ENCODE measurements at places on chromosomes 12 and 14. TPM values are rescaled to one million over a fixed set of nuclear protein-coding genes. Genes with fewer than 3 reads are reported as not detected.

ANKRD33 gene
- not detected for total RNA-seq

HRK gene
- total RNA-seq = not detected

- no peaks in the 10 kb centered on the region for H3K4me1 ChIP-seq
- H3K36me3 ChIP-seq = no peaks in the 10 kb centered on the region
- no peaks in the 10 kb centered on the region for H3K27me3 ChIP-seq
- no peak overlapping the region for H3K27ac ChIP-seq
- H3K4me3 ChIP-seq = no peak overlapping the region
Measured at GRCh38 chr12:121872546-121873215, 14.0 kb upstream of the HPD start.

COQ6 gene
- 23.5 TPM for total RNA-seq

TMEM63C gene
- total RNA-seq = 0.12 TPM

DNA sequence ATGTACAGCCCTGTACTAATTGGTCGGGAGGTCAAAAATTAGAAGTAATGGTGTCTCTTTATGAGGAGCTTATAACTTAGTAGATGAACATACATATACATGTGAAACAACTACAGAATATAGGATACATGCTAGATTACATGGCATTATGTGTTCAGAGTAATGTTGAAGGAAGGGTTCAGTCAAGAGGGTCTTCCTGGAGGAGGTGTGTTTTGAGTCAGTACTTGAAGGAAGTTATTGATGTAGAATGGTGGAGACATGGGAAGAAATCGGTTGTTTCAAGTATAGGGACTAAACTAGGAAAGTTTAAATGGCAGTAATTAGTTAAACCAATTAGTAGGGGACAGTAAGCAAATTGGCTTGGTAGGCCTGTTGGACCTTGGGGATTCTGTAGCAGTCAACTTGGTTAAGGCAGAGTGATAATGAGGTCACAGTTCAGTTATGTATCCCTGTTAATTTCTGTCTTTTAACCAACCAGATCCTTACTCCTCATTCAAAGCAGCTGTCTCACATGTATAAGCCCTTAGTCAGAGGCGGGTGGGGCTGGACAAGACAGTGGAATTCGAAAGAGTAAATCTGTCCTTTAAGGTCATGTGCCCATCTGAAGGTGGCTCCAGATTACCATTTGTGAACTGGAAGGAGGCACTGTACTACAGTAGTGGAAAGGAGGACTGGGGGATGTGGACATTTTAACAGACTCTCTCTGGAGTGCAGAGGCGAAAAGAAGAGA is 3.5 kb upstream of the ANKRD52 start:
- H3K27me3 ChIP-seq = no peaks in the 10 kb centered on the region
- peaks cover 13% of the 10 kb centered on the region for H3K4me1 ChIP-seq
- H3K36me3 ChIP-seq = no peaks in the 10 kb centered on the region
- no peak overlapping the region for H3K27ac ChIP-seq
- H3K4me3 ChIP-seq = no peak overlapping the region

DNA sequence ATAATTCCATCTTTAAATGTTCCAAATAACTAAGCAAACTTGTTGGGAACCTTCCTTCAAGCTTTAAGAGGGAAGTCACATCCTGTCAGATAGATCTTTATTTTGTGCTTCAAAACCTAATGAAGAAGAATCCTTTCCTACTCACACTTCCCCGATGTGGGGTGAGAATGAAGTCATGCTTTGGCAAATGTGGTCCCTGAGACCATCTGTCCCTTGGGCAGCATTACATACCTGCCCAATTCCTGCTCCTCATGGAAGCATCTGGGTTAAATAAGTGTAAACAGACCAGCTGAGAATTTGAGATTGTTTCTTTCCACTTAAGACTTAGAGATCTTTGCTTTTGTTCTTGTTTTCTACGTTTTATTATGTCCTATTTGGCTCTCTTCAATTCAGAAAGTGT is 606.0 kb upstream of the TMEM132C start:
- H3K4me3 ChIP-seq = no peak overlapping the region
- H3K27ac ChIP-seq = no peak overlapping the region
- DNase-seq = no peak
- H3K36me3 ChIP-seq = no peaks in the 10 kb centered on the region
- no peaks in the 10 kb centered on the region for H3K4me1 ChIP-seq

DNA sequence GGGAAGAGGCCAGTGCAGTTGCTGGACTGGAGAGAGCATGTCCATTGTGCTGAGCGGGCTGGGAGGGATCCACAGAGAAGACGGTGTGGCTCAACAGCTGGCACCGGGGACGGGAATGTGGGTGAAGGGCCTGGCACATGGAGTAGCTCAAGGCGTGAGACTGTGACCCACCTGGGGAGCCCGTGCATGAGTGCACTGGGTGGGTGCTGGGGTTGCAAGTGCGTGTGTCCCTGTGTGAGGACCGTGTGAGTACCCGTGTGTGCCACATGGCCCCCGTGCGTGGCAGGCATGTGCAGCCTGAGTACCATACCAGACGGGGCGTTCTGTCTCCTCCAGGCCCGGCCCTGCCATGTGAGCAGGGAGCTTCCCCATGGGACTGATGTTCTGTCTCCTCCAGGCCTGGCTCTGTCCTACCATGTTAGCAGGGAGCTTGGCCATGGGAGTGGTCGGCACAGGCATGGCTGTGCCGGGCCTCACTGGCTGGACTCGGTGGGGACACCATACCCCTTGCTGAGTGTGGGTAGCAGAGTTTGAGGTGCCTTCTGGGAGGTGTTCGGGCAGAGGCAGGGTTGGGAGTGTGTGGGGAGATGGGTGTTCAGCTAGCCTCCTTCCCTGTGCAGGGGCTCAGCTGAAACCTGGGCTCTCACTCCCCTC is 234.4 kb downstream of the TMEM121 start:
- no peaks in the 10 kb centered on the region for H3K36me3 ChIP-seq
- H3K27ac ChIP-seq = no peak overlapping the region
- no peak for DNase-seq
- H3K4me3 ChIP-seq = no peak overlapping the region

- no peak overlapping the region for H3K4me3 ChIP-seq
- H3K27ac ChIP-seq = no peak overlapping the region
- H3K4me1 ChIP-seq = no peaks in the 10 kb centered on the region
Measured at GRCh38 chr12:41903014-41903708, 241.5 kb downstream of the GXYLT1 start.

DNA sequence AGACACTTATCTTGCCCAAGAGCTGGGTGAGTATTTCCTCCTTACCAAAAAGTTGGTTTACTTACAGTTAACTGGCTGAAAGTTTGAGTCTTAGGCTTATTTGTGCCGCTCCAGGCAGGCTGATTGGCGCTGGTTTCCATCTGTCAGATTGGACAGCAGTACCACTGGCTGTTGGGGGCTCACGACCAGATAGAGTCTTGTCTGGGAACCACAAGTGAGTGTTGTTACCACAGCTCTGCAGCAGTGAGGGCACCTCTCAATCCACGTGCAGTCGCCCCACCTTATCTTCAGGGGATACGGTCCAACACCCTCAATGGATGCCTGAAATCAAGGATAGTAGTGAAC is 58.9 kb downstream of the DDX51 start:
- DNase-seq = no peak
- H3K27me3 ChIP-seq = no peaks in the 10 kb centered on the region
- H3K4me1 ChIP-seq = peaks cover 24% of the 10 kb centered on the region

DNA sequence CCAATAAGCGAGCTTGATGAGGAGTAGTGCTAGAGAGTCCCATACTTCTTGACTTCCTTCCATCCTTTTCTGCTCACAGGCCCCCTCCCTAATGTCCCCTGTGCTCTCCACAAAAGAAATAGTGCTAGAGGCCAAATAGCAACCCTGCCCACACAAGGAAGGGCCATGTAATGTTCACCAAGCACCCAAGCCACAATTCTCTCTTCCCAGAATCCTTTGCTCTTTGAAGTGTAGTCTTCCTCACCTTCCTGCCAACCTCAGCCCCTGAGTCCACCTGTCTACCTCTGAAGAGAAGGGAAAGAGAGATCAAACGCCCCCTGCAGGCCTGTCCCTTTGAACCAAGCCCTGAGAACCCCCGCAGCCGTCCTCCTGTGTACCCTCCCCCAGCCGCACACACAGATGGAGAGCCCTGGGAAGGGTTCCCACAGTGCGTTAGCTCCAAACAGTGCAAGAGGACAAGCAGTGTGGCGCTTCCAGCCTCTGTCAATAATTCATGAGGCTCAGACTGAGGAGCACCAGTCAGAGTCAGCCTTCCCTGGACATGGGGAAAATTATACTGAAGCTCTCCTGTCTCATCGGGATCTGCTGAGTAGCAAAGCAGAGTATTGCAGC is 1.9 kb upstream of the DHRS4 start:
- H3K4me1 ChIP-seq = peaks cover 24% of the 10 kb centered on the region
- no peak overlapping the region for H3K27ac ChIP-seq
- H3K36me3 ChIP-seq = no peaks in the 10 kb centered on the region
- no peaks in the 10 kb centered on the region for H3K27me3 ChIP-seq

DNA sequence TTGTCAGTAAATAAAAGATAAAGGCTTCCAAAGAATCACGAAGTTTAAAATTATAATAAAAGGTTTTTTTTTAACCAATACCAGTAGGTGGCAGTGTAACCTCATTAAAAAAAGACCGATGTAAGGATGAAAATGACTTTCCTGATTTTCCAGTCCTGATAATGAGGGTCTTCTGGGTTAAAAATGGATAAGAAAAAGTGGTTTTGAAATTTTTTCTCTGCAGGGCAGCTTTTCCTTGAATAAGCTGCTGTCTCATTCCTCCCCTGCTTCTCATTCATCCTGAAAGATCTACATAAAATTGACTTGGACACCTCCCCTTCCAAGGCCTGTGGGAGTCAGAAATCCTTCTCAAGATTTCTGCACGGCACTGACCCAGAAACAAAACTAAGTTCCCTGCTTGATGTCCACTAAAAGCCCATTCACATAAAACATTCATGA is 58.9 kb upstream of the FBXO33 start:
- no peaks in the 10 kb centered on the region for H3K27me3 ChIP-seq
- DNase-seq = no peak
- H3K4me1 ChIP-seq = no peaks in the 10 kb centered on the region
- no peak overlapping the region for H3K27ac ChIP-seq

DNA sequence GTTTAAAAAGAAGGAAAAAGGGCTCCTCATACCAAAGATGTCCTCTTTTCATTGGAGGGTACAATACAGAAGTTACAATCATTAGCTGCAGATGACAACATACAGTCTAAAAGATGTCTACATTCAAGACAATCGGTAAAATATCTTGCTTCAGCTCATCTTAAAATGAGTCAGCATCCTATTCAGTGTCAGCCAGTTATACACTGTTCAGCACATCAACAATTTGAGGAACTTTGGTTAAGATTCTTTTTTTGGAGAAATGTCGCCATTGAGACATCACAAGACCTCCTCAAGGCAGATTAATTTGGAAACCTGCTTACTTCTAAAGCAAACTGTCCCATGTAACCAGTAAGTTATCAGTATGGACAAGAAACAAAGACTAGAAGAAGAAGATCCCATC is 100.7 kb upstream of the SLC38A4 start:
- no peaks in the 10 kb centered on the region for H3K36me3 ChIP-seq
- no peaks in the 10 kb centered on the region for H3K4me1 ChIP-seq
- no peak overlapping the region for H3K4me3 ChIP-seq
- H3K27ac ChIP-seq = no peak overlapping the region

GRCh38 chr14:61388173-61388975 is 67.0 kb downstream of the PRKCH start:
- H3K27ac ChIP-seq = no peak overlapping the region
- no peaks in the 10 kb centered on the region for H3K27me3 ChIP-seq
- no peak overlapping the region for H3K4me3 ChIP-seq
- DNase-seq = no peak
- H3K4me1 ChIP-seq = peaks cover 15% of the 10 kb centered on the region

GRCh38 chr12:72433298-72433697 is 161.1 kb downstream of the TRHDE start:
- H3K36me3 ChIP-seq = no peaks in the 10 kb centered on the region
- no peaks in the 10 kb centered on the region for H3K4me1 ChIP-seq

MNAT1 gene
- total RNA-seq = 52.4 TPM

GRCh38 chr14:77985211-77985615 is 185.0 kb upstream of the NRXN3 start:
- no peak for DNase-seq
- no peak overlapping the region for H3K4me3 ChIP-seq
- no peak overlapping the region for H3K27ac ChIP-seq
- H3K4me1 ChIP-seq = peaks cover 10% of the 10 kb centered on the region

PTPRR gene
- total RNA-seq = not detected

DNA sequence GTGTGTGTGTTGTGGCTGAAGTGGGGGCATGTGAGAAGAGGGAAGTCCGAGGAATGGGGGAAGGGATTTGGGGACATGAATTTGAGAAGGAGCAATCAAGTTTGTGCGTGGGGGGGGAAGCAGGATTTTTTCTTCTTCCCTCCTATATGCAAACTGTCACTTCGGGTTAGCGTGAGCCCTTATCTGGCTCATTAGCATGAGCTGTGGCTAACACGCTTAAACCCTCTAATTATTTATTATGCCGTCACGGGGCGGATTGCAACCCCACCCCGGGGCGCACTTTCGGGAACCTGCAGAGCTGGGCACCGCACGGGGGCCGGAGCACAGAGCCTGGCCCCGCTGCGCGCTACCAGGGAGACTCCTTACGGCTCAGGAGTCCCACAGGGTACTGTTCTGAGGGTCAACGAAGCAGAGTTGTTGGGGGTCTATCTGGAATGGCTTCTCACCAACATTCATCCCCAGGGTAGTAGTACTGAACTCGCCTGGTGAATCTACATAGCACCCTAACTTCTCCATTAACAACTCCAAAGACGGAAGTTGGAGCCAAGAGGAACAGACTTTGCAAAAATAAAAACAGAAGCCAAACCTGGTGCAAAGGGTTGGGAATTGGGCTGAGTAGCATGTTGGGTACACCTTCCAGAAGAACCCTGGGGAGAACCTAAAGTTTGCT is 6.4 kb upstream of the ASCL1 start:
- DNase-seq = no peak
- no peaks in the 10 kb centered on the region for H3K4me1 ChIP-seq
- no peak overlapping the region for H3K4me3 ChIP-seq
- no peaks in the 10 kb centered on the region for H3K36me3 ChIP-seq
- H3K27me3 ChIP-seq = peaks cover 76% of the 10 kb centered on the region

EID3 gene
- total RNA-seq = 9.0 TPM

DNA sequence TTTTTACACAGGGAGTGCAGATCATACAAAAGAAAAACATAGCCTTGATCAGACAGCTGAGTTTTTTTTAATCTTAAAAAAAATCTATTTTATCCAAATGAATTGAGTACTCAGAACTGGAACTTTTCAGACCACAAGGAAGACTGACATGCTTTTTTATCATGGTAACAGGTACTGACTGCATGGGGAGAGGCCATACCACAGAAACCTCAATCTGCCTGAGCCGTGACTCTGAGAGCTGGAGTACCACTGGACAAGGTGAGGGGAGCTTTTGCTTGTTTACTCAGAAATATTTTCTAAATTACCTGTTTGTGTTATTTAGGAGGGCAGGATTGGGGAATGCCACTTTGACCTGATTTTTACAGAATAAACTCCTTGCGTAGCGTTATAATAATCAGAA is 143.9 kb downstream of the ALX1 start:
- peaks cover 6% of the 10 kb centered on the region for H3K27me3 ChIP-seq
- no peaks in the 10 kb centered on the region for H3K36me3 ChIP-seq
- no peaks in the 10 kb centered on the region for H3K4me1 ChIP-seq
- no peak for DNase-seq
- H3K4me3 ChIP-seq = no peak overlapping the region
- no peak overlapping the region for H3K27ac ChIP-seq

GRCh38 chr12:132151145-132151765 is 7.0 kb downstream of the NOC4L start:
- H3K27ac ChIP-seq = no peak overlapping the region
- DNase-seq = peak; percentile 59
- no peak overlapping the region for H3K4me3 ChIP-seq

Measured in natural killer cell treated with Interleukin-12 subunit alpha and Interleukin-12 subunit beta and Interleukin-15 and Interleukin-18, amount 100 ng/mL, for 72 hours (primary cell).